ENCODE measurements at places on chromosomes 6 and 20.

GRCh38 chr20:59014680-59015389, 4.4 kb upstream of the TUBB1 start:
- no peak for DNase-seq

DNA sequence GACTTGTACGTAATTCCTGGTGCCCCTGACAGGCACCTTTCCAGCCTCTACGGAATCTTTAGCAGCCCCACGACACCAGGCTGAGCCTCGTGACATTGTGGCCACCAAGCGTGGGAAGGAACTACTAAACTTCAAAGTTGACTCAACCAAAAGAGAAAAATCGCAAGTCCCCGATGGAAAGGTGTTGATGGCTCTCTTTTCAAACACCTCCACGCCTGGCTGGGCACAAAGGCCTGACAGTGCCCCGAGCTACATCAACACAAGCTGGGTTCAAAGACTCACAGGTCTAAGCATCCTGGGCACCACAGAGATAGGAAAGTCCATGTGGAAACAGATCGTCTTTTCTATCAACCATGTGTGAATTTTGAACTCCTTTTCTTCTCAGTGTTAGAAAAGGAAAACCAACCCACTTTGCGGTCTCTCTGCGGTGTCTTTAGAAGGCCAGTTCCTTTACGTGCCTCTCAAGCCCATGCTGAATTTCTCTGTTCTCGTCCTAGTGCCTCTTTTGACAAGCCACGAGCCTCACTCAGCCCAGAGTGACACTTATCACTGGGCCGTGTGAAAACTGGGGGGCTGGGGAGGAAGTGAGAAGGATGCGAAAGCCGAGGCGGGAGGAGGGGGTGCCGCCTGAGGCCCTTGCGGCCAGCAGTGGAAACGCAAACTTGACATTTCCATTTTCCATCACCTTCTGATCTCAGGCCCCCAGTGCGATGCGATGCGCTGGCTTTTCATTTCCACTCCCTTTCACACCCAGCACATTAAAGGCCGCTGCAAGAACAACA, 59.4 kb downstream of the GFOD1 start:
- no peak for DNase-seq

DNA sequence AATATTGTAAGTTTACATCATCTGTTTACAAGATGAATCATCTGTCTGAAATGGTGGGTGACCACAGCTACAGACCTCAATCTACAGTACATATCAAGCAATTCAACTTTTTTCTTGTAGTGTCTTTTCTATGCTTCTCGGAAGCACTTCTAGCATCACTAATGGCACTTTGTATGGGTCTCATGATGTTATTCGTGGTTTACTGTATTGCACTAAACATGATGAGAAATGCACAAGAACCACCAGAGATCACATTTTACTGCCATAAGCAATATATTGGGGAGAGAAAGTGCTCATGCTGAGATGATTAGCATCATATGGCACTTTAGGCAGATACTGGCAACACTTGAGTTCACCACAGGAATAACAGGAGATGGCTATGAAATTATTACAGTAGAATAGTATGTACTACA, 15.4 kb upstream of the BTBD3 start:
- DNase-seq = no peak

DNA sequence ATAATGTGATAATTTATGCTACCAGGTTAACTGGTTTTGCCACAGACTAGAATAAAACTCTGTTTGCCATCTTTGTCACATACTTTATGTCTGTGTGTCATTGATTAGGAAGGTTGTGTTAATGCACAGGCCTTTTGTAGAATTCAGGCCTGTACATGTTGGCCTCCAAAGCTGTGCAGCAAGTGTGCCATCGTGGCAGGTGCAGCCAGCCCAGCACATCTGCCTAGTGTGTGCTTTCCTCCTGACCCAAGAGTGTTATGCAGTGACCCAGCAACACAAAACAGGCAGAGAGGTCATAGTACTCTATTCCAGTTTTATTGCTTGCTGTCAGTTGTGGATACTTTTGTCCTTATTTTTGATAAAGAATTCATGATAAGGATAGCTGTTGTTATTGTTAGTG, 3.7 kb downstream of the MAP3K4 start:
- no peak for DNase-seq

GRCh38 chr6:34887753-34888513, at the start of gene TAF11:
TAF11 (minus strand) TSS chr6:34888042; CDS start chr6:34887957, 85 bp downstream.
- DNase-seq = peak; percentile 94

DNA sequence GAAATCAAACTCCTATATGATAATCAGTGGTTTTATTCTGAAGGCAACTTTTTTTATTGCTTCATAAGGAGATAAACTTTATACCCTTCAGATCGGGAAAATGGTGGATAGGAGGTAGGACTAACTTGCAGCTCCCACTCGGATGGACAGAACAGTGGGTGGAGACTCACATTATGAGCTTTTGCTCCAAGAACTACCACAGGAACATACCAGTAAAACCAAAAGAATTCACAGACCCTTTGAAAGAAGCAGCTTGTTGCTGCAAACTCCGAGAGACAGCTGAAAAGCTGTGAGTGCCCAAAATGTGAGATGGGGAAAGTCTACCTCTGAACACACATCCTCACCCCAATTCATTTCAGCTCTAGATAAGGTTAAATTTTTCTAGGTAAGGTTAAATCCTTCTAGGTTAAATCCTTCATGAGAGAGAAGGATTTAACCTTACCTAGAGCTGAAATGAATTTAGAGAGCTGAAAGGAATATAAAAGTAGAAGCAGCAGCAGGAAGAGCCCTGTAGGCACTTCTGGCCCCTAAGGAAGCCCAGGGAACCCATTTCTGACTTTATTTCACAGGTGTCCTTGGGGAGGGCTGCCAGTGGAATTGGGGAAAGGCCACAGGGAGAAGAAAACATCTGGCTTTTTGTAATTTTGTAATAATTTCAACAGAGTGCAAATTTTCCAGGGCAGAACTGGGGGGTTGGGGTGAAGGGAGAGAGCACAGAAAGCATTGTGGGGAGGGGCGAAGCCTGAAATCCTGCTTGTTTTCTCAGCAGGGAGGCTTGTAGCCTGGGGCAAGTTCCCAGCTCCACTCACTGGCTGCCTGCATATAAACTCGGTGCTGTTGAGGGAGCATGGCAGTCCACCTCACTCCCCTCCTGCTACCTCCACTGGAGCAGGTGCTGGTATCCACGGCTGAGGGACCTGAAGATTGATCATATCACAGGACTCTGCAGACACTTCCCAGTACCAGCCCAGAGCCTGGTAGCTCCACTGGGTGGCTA, 65.9 kb upstream of the HCRTR2 start:
- no peak for DNase-seq

DNA sequence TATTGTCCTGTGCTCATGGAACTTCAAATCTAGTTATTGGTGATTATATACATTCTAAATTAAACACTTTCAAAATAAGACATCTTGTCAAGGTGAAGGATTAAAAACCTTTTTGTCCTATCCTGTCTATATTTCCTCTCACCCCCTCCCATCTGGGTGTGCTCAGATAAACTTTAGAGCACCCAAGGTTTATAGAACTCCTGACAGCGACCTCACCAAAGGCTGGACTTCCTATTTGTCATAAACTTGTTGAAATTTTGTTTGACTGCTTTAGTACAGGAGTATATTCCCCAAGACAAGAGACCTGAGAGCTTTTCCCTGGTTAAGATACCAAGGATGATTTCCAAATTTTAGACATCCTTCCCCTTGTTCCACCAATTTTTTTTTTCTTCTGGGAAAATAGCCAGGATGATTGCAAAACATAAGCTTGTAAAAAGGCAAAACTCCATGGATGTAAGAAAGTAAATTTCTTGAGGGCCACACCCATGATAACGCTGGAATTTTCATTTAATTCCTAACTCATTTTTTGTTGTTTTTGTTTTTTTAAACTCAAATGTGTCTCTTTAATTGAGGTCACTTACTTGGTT, 33.0 kb downstream of the CARMIL1 start:
- DNase-seq = no peak

- no peak for DNase-seq
Measured at GRCh38 chr6:134299236-134299635, 18.7 kb downstream of the SGK1 start.

- DNase-seq = no peak
Measured at GRCh38 chr20:59221707-59222252, 58.2 kb downstream of the ZNF831 start.

DNA sequence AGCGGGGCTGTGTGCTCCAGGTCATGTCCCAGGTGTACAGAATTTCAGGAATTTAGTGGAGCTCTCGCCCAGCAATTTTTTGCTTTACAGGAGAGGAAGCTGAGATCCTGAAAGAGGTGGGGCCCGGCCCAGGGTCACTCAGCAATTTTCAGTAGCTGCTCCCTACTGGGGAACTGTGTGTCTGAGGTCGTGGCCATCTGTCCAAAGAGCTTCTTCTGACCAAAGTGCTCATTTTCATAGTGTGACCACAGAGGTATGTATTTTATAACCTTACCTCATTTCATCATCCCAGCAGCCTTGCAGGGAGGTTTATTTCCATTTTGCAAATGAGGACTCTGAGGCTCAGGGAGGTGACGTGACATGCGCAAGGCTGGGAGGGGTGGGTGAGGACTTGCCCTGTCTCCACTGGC, 46.3 kb downstream of the FAM209B start:
- no peak for DNase-seq

DNA sequence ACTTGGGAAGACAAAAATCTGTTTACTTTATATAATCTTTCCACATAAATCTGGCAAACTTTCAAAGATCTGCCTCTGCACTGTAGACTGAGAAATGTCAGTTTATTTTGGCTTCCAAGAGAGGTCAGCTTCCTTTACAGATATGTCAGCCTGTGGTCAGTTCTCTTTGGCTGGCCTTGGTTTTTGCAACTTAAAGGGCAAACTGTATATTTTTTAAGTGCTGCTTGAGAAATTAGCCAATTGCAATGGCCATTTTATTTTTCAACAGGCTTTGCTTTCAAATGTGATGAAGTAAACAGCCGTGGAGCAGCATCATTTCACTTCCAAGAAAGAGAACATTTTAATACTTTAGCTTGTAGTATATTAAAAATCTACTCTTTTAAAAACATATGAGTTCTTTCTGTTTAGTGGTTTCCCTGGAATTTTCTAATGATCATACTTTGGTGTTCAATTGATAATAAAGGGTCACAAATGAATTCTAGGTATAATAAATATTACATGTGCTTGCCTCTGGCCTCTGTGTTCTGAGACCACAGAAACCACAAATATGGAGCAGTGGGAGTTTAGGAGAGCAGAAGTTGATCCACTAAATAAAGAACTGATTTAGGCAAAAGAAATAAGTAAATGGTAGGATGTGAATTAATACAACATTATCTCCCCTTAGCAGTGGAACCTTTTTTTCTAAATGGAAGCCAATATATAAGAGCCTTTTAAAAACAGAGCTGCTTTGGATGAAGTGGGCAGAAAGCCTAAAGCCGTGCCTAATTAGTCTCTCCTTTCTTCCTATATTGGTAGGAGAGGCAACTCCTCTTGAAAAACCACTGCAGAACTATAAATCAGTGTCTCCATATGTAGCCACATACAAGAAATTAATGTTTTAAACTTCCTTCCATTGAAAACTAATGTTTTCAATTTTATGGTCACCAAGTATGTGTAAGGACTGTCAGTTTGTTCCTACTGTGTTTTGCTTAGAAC, 16.2 kb downstream of the ADGRB3 start:
- DNase-seq = peak; percentile 31

- DNase-seq = no peak
Measured at GRCh38 chr20:62215020-62215990, 4.8 kb downstream of the HRH3 start.

GRCh38 chr6:122871079-122871478, 82.0 kb downstream of the SMPDL3A start:
- no peak for DNase-seq

GRCh38 chr6:137775720-137776119, 91.3 kb upstream of the TNFAIP3 start:
- no peak for DNase-seq

- no peak for DNase-seq
Measured at GRCh38 chr6:40077315-40077714, 143.1 kb upstream of the MOCS1 start.

DNA sequence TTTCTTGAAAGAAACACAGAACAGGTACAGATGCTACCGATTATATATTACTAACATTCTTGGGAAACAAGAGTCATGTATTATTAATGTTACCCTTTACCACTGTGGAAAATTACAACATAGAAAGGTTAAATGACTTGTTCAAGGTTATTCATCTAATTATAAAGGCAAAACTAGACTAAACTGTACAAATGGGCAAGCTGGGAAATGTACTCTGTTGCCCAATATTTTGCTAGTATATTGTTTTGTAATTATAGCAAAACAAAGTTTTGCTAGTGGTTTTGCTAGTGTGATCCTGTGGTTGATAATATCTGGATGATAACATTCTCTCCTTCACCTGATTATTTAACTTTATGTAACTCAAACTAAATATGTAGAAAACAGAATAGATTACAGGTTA, 96.5 kb downstream of the TINAG start:
- no peak for DNase-seq

GRCh38 chr20:59805786-59806577, 127.5 kb downstream of the SYCP2 start:
- no peak for DNase-seq

- no peak for DNase-seq
Measured at GRCh38 chr6:99364026-99364425, 14.6 kb upstream of the FAXC start.

DNA sequence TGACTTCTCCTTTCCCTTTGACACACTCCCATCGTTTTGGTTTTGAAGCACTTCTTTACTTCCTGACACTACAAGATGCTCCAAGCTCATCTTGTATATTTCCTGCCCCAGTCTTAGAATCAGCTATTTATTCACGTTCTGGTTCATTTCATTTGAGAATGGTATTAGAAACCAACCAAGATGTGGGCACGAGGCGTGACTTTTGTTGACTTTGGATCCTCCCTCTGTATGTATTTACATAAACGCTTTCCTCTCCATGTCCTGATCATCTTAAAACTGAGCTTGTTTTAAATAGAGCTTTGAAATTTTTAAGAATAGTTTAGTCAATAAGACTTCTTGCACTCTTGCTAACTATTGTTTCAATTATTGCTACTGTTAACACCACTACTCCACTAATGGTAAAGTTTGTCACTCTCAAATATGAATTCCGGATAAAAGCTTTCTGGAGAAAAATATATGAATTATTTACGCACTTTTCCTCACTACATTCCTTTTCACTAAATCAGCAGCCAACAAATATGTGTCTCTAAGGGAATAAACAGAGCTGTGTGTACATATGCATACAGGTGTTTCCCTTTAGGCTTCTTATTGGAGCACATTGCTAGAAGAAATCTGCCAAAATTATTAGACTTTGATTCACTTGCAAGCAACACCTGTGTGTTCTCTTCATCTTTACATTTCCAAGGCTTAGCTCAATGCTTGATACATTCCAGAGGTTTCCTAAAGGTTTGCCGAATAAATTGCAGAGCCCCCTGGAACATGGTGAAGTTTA, 77.3 kb upstream of the TMEM244 start:
- DNase-seq = no peak

DNA sequence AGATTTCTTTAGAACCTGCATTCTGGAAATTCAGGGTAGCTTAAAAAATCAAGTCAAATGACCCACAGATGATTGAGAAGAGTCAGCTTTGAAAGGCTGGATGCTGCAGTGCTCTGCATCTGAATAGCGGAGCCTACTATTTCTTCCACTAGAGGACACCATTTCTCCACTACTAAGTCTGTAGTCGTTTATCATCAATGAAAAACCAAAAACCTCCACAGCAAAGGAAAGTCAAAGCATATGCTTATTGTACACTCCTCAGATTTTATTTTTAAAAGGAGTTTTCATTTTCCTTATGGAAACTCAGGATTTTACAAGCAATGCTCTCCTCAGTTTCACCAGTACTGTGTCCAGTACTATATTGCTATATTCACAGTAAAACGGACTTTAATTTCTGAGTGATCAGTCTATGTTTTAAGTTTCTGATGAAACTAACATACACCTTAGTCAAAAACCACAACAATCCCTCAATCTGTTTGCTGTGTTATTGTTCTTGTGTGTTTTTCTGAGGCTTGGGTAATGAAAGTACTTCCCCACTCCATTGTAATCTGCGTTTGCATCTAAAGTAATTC, 50.5 kb upstream of the ENPP5 start:
- DNase-seq = no peak

All from NCI-H446 (cell line).